Neuronal stem cell (in vitro differentiated cells): ENCODE measurements at places on chromosomes 4 and X.

- DNase-seq, result no peak
Observed at GRCh38 chrX:9312922-9313867, 151.7 kb upstream of the TBL1X start.

GRCh38 chr4:26840786-26841185, 19.9 kb upstream of the STIM2 start:
- no peak for DNase-seq

- no peak for DNase-seq
Observed at GRCh38 chr4:27685091-27685490, 824.5 kb downstream of the STIM2 start.

- no peak for DNase-seq
Observed at GRCh38 chr4:5826437-5827107, 66.3 kb downstream of the CRMP1 start.

DNA sequence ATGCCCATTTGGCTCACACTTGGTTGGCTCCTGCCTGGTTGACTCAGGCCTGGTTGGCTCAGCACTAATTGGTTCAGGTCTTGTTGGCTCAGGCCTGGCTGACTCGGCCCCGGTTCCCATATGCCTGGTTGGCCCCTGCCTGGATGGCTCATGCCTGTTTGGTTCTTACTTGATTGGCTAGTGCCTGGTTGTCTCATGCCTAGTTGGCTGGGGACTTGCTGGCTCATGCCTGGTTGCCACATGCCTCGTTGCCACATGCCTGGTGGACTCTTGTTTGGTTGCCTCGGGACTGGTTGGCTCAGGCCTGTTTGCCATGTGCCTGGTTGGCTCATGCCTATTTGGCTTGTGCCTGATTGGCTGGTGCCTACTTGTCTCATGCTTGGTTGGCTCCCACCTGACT, 103.7 kb downstream of the APOOL start:
- DNase-seq, result no peak

GRCh38 chr4:125750828-125751466, 436.2 kb downstream of the FAT4 start:
- DNase-seq, result peak; percentile 41

DNA sequence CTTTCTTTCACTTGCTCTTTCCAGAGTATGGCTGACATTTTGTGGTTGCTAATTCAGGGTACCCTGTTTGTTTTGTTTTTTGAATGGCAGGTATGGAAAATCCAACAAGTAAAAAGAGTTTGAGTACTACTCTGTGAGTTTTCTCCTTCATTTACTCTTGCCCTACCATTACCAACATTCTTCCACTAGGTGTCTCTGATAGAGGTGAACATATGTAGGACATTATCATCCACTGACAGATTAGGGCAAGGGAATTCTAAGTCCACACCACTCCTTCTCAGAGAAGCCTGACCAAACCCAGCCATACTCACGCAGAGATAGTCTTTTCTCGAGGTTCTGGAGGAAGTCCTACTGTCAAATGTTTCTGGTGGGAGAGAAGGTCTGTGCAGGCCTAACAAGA, 36.7 kb upstream of the HDAC8 start:
- DNase-seq, result no peak

- no peak for DNase-seq
Observed at GRCh38 chrX:71458866-71459265, 74.0 kb upstream of the OGT start.

GRCh38 chrX:48702032-48702431, 5.5 kb downstream of the SUV39H1 start:
- DNase-seq, result no peak

GRCh38 chrX:7294483-7294882, 146.5 kb upstream of the PUDP start:
- no peak for DNase-seq

GRCh38 chr4:1069394-1069793, 44.0 kb downstream of the RNF212 start:
- no peak for DNase-seq

- DNase-seq, result no peak
Observed at GRCh38 chrX:105331244-105331643, 110.8 kb upstream of the TEX13A start.

DNA sequence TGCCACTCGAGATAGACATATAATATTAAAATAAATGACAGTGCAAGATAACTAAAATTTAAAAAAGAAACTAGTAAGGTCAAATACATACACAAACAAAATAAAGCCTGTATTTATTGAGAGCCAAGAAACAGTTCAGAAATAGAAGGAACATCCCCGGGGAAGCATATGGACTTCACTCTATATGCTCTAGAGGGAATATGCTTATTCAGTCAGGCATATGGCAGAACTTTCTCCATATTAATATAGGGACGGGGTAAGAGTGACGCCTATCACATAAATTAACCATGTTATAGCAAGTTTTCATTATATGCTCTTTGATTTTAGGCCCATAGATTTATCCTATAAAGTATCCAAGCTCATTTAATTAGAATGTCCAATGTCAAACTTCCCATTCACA, 56.7 kb upstream of the EFHC2 start:
- no peak for DNase-seq

DNA sequence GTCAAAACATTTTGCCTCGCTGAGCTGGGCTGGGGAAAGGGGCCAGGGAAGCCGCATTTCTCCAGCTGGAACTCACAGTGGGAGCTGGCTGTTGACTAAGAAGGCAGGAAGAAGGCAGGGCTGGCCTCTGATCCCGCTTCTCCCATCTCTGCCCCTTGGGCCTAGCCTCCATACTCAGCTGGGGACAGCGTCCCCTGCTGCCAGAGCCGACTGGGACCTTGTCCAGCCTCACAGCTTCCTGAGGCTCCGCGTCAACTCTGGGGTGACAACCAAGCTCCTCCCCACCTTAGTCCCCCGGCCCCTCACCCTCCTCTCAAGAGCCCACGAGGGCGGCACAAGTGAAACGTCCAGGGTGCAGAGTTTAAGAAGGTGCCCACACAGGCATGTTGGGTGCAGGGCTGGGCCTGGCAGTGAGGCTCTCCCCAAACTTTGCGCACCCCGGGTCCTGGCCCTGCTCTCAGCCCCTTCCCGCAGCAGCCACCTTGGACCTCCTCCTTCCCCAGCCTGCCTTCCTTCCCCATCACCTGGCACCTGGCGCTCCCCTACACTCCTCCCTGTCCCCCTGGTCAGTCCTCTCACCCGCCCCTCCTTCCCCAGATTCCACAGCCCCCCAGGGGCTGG, 100.8 kb downstream of the PSAPL1 start:
- no peak for DNase-seq

GRCh38 chrX:46407753-46408130, 137.5 kb downstream of the ZNF674 start:
- DNase-seq, result no peak

- peak; percentile 67 for DNase-seq
Observed at GRCh38 chrX:50067435-50068284, 133.1 kb downstream of the AKAP4 start.

- DNase-seq, result no peak
Observed at GRCh38 chrX:42821803-42822443, 44.0 kb upstream of the PPP1R2C start.

DNA sequence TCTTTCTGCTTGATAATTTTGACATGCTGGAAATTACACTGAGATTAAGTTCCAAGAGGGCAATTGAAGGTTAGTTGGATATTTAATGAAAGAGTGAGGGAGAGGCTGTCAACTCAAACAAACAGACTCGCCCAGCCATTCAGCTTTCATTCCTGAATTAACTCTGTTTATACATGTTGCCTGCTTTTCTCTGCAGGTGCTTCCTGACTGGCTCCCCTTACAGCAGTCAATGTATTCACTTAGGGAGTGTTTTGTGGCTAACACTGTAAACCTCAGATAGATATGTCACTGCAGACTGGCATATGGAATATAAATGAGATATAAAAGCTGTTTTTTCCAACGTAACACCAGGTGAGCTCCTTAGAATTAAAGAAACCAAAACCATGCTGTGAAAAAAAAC, 28.7 kb downstream of the TMPRSS11A start:
- no peak for DNase-seq

GRCh38 chr4:121863799-121864198, 6.5 kb downstream of the BBS7 start:
- DNase-seq, result no peak

DNA sequence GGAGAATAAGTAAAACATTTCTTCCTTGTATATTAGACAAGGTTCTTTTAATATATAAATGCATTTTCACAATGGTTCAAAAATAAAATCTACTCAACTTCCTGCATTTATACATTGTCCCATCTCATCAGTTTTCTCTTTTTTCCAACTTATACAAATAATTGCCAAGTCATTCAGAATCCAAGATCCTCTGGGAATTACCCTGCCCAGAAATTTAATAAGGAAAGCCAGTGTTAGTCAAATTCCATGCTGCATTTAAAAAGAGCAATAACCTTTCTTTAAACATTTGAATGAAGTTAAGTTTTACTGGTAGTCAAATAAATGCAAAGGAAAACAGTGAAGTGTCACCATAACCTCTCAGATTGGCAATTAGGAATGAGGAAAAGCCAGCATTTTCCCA, 357.9 kb downstream of the PPP3CA start:
- no peak for DNase-seq

DNA sequence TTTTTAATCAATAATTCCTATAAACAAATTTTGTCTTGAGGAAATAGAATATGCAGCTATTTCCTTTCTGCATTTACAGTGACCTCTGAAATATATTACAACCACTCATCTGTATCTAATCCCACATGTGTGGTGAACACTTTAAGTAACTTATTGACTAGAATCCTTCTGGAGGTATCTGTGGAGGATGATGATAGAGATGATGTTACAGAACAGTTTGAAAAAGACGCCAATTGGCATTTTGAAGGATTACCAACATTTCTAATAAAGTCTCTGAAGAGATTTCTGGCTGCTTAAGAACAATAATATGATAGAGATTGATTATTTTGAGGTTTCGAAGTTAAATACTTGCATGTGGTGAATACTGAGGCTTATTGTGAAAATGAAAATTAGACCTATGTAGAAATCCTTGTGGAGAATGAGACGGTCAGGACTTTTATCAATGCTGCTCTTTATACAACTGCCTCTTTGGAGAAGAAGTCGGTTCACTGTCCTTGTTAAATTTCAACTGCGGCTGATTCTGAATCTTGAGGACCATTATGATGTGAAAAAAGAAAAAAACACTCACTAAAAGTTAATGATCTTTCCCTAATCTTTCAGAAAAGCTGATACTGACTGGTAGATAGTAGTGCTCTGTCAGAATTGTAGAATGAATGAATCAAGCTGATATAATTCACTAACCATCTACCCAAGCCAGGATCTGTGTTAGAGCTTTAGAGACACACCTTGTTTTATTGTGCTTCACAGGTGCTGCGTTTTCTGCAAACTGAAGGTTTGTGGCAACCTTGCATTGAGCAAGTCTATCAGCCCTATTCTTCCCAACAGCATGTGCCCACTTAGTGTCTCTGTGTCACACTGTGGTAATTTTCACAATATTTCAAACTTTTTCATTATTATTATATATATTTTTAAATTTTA, 204.7 kb downstream of the SPRY1 start:
- DNase-seq, result no peak

DNA sequence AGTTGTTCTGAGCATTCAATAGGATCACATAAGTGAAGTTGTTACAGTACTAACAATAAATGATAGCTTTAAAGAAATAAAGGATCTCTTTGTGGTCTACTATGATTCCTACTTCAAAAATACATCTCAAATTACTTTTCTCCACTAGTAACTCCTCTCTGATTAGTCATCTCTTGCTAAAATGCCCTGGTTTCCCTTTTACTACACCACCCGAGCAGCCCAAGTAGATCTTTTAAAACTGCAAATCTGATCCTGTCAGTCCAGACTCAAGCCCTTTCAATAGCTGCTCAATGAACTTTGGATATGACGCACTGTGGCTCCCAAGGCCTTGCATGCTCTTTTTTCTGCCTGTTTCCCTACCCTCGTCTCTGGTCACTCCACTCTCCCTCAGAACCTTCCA, 97.5 kb downstream of the MAOA start:
- DNase-seq, result no peak

DNA sequence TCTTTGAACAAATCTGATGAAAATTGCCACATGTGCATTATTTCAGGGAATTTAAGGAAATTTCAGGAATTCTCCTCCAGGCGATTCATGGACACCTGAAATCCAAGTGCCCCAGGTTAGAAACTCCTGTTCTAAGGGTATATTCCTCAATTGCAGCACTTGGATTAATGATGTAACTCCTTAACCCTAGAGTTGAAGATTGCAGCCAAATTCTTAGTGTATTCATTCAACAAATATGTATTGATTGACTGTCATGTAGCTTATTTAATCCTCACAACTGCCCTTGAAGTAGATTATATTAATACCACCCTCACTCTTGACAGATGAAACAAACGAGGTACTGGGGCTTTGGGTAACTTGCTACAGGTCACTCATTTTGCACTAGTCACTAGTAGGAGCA, 11.3 kb downstream of the CETN2 start:
- DNase-seq, result no peak

DNA sequence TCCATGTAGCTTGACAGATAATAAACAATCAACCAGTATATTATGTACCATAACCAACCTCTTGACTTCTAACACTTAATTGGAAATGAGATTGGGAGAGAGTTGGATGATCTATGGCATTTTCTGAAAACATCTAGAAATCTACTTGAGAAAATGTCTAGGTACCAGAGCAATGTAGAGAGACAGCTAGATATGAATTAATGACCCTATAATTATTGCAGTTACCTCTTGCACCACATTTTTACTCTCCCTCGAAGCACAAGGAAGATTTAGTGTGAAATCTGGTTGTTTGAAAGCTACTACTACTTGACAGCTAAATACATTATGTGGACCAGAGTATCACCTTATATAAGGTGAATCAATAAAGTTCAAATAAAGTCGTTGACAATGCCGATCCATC, 1534.4 kb upstream of the IGFBP7 start:
- DNase-seq, result no peak

DNA sequence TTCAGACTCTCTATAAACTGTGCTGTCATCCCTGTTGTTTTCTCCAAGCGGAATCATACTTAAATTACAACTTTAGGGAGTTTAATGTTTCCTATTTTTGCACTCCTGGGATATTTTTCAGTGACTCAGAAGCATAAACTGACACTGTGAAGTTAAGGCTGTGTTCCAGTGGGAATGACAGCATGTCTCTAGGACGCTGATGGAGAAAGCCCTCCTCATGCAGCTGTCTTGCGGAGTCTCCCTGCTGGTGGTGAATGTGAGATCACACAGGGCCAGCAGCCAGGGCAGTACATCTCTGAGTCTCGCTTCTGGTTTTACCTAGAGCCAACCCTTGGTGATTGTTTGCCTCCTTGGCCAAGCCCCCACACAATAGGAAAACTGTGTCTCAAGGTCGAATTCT, 53.3 kb downstream of the NFKB1 start:
- DNase-seq, result no peak

DNA sequence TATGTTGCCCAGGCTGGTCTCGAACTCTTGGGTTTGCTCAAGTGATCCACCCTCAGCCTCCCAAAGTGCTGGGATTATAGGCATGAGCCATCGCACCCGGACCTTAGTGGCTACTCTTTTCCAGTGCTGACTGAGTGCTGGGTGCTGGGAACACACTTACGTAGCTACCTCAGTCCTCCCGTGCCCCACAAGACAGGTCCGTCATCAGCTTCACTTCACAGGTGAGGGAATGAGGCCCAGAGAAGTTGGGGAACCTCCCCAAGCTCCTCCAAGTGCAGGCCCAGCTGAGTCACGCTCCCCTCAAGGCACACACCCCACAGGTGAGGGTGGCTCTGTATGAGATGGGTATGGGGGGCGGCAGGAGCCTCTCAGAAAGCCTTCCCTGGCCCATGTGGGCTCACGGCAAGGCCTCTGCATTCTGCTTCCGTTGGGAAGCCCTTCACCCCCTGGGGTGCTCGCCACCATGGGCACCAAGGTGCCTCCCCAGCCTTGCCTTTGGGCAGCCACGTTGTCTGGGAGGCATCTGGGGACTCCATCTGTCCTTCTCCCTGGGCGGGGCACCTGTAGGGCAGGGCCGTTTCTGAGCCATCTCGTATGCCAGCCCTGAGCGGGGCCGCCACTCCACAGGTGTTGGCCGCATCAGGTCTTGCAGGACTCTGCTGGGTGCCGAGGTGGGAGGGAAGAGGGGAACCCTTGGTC, 28.4 kb downstream of the NSG1 start:
- no peak for DNase-seq
